ENCODE measurements at places on chromosomes 1 and 21.

DNA sequence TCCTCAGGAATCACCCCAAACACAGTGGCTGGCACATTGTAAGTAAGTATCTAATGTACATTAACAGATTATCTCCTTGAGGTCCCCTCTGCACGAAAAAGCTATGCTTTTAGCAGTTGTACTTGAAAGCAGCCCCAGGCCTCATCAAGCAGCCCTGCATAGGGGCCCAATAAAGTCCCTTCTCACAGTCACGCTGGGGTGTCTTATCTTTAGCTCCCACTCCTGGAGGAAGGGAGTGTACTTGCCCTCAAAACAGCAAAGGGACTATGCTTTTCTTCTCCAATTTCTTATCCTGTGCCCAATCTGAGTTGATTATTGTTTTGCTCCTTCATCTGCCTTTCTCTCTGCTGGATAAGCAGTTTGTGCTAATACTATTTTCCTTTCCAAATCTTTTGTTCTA, 168.8 kb upstream of the PLXNA2 start:
- no peak for DNase-seq

DNA sequence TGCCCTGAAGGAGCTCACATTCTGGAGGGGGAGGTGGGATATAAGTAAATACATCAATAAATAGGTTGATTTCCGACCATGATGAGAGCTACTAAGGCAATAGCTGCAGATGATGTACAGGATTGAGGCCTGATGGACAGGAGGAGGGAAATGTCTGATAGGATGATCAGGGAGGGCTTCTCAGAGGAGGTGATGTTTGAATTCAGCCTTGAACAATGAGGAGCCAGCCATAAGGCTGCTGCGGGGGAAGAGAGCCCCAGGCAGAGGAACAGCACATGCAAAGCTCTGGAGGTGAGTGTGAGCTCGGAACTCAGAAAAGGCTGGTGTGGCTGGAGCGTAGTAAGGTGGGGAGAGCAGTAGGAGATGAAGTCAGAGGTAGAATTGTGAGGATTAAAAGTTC, 411.7 kb downstream of the PTPRU start:
- no peak for DNase-seq

- no peak for DNase-seq
Observed at GRCh38 chr21:42665484-42665883, 12.1 kb downstream of the PDE9A start.

DNA sequence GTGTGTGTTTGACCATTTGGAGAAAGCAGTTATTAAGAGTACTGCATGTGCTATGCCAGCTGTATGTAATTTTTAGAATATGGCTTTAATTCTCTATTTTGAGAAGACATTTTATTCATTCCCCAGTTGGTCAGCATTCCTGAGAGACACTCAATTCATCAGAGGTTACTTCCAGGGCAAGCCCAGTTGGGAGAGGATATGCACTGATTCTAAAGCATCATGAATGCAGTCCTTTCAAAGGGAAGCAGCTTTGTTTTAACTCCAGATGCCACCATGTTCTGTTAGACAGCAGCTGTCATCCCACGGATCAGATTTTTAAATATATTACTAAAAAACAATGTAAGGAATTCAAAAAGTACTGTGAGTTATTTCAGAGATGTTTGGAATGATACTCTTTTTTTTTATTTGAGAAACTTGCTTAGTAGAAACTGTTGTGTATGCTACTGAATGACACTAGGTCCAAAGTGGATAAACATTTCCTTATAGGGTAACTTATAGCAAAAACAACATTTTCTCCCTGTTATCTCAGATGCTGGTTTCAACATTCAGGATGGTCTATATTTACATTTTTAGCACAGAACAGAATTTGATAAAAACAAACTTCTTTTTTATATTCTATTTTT, 149.5 kb upstream of the B3GALT2 start:
- no peak for DNase-seq

GRCh38 chr21:26798856-26799751, 46.1 kb downstream of the ADAMTS1 start:
- DNase-seq: no peak

GRCh38 chr1:60448850-60449249, 375.3 kb upstream of the C1orf87 start:
- no peak for DNase-seq

GRCh38 chr1:185487026-185487425, 170.0 kb upstream of the IVNS1ABP start:
- no peak for DNase-seq

GRCh38 chr1:79561521-79561978, 555.0 kb upstream of the ADGRL4 start:
- no peak for DNase-seq

DNA sequence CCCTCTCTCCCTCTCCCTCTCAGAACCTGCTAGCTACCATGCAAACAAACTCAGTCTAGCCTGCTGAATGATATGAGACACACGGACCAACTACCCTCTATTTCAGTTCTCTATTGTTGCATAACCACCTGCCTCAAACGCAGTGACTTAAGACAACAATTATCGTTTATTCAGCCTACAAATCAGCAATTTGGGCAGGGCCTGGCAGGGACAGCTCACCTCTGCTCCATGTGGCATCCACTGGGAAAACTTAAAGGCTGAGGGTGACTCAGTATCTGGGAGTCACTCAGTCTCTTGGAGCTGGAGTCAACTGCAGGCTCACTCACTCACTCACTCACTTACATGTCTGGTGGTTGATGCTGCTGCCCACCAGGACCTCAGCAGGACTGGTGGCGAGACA, 121.3 kb downstream of the SEC16B start:
- no peak for DNase-seq

GRCh38 chr1:2854611-2855010, 53.1 kb upstream of the TTC34 start:
- DNase-seq: no peak

GRCh38 chr1:220432408-220432807, 95.5 kb upstream of the MARK1 start:
- no peak for DNase-seq

DNA sequence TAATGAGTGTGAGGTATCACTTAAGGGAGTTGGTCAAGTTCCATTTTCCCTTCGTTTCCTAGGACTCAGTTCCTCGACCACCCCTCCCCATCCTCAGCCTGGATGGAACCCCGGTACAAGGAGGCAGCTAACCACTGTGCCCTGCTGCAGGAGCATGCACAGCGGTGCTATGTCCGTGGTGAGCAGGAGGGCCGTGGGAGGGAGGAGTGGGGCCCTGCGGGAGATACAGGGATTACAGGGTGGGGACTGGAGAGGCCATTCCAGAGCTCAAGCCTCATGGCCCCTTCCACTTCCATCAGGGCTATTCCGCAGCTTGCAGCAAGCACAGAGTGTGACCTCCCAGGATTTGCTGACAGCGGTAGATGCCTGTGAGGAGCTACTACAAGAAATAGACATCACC, 25.8 kb downstream of the HYI start:
- no peak for DNase-seq

Measured in T-helper 22 cell (primary cell).